ENCODE measurements at places on chromosomes 3 and 15.

GRCh38 chr3:157263027-157263426 lies 103.1 kb upstream of the CCNL1 start:
- no peak for DNase-seq

DNA sequence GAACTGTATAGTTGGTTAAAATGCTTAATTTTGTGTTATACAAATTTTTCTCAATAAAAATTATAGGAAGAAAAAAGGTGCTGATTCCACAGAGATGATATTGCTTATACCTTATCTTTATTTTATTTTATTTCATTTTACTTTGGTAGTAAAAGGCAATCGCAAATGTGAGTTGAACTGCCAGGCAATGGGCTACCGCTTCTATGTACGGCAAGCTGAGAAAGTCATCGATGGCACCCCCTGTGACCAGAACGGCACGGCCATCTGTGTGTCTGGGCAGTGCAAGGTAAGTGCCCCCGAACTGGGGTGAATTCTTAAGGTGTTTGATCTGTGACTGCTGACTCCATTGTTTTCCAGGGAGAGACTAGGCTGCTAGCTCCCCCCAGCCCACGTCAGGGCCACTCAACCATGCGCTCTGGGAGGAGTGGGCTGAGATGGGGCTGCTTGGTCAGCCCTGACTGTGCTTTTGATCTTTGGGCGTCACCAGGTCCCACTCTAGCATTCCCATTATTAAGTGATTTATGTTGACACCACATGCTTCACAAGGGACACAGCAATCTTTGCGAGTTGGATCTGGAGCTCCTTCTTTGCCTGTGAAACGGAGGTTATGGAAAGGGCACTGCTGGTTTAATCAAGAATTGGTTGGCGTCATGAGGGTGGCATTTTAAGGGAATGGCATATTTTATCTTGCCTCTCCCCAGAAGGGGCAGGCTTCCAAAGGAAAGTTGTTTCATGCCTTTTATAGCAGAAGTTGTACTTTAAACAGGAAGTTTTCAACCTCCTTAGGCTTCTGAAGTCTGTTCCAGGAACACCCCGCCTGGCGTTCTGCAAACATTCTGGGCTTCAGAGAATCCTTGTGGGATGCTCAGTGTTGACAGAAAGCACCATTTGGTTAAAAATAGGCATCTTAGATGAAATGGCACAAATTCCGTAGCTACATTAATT lies 296.5 kb downstream of the THSD4 start:
- no peak for DNase-seq

GRCh38 chr15:40048211-40048792 lies 9.3 kb upstream of the SRP14 start:
- no peak for DNase-seq

GRCh38 chr3:46400000-46400734 lies 6.7 kb downstream of the CCR5AS start:
- DNase-seq: no peak

DNA sequence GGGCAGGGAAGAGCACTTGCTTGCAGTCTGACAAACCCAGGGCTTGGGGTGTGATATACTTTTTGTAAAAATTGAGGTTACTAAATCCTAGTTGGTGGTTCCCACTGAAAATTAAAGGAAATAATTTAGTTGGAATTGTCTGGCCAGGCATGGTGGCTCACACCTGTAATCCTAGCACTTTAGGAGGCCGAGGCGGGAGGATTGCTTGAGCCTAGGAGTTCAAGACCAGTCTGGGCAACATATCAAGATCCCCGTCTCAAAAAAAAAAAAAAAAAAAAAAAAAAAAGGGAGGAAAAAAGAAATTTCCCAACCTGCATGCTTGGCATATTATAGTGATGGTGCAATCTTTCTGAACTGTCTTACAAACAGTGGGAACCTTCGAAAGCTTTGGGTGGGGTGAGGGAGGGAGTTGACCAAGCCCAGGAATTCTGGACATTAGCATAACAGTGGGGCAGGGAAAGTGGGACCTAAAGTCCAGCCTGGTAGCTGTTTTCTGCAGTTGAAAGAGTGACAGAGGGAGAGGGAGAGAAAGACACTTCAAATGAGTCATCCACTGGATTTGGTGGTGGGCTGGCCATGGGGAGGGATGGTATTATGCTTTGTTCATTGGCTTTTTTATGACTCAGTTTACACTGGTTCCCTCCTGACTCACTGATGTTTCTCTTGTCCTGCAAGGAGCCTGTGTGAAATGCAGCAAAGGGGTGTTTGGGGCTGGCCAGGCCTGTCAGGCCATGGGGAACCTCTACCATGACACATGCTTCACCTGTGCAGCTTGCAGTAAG lies 41.1 kb downstream of the LIMD1 start:
- peak; percentile 44 for DNase-seq

GRCh38 chr3:71984843-71985613 lies 200.1 kb upstream of the PROK2 start:
- no peak for DNase-seq

GRCh38 chr15:59420986-59421618 lies 16.9 kb upstream of the FAM81A start:
- no peak for DNase-seq

- no peak for DNase-seq
These were observed at the start of gene LRRFIP2 for GRCh38 chr3:37174532-37175126. Gene LRRFIP2, minus strand, starts transcription at chr3:37174582. Its CDS starts 25,599 bp downstream, at chr3:37148983.

- no peak for DNase-seq
These were observed 153.8 kb downstream of the RAP2B start for GRCh38 chr3:153315781-153316180.

DNA sequence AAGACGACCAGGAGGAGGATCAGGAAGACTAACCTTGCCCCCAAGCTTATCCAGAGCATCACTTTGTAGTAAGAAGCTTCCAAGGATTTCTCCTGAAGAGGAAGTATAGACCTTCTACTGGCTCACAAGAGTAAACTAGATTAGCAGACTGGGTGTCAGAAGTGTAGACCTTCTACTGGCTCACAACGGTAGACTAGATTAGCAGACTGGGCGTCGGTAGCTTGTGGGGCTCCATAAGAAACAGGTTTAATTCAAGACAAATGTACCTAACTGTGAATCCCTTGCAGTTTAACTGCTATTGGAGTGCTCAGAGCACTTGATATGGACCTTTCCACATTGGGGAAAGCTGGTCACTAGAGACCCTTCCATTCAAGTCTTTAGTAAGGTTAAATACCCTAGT lies 12.9 kb downstream of the FBXO40 start:
- DNase-seq: no peak

- DNase-seq: no peak
These were observed 30.6 kb downstream of the LDHAL6B start for GRCh38 chr15:59237119-59237855.

DNA sequence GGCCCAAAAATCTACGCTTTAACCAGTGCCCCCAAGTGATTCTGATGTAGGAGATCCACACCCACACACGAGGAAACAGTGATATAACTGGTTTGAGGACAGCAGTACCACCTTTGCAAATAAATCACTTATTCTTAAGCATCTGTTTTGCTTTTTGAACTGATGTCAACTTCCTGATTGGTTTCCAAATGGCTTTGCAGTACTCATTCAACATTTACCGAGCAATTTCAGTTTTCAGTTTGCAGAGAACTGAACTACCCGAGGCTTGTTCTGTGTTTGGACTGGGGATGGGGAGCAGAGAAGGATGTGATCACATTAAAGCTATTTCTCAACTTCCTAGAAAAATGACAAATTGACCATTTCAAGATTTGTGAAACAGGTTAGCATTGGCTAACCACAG lies 1.1 kb upstream of the GYG1 start:
- no peak for DNase-seq

DNA sequence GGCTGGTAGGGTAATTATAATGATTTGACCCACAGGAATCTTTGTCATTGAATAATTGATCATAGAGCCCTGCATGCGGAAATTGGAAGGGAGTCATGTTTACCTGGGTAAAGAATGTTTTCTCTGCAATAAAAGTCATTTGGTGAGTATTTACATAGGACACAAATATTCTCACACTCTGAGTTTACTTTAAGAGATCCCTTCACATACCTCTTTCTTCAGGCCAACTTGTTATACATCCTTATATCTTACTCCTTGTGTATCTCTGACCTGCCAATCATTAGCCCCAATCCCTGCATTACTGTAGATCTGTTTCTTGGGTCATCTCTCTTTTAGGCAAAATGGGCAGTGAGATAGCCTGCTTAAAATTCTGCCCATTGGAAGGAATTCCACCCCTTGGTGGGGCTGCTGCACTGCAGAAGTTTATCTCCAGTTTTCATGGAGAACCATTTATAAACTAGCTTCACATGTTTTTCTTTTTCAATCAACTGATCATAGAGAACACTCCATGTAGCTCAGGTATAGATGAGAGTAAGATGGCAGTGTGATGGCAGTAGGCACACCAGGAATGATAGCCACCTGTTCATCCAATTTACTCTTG lies 46.2 kb downstream of the ILDR1 start:
- DNase-seq: no peak

GRCh38 chr3:11739123-11739522 lies 95.4 kb upstream of the VGLL4 start:
- DNase-seq: no peak

GRCh38 chr15:61835496-61836106 lies 224.6 kb downstream of the VPS13C start:
- peak; percentile 32 for DNase-seq

DNA sequence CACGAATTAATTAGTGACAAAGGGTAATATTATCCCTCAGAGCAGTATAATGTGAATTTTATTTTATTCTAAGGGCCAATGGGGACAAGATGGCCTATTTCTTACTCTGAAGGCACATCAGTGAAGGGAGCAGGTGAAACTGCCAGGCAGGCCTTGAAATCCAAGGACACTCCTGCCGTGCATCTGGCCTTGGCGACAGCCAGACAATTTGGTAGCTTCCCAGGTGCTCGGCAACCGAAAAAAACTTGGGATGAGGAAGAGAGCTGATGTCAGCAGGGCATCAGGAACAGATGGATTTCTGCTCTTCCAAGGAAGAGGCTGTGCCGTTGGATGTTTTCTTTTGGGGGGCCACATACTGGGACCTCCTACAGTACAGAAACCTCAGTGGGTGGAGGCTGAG lies 83.2 kb upstream of the ADAMTSL3 start:
- DNase-seq: no peak

DNA sequence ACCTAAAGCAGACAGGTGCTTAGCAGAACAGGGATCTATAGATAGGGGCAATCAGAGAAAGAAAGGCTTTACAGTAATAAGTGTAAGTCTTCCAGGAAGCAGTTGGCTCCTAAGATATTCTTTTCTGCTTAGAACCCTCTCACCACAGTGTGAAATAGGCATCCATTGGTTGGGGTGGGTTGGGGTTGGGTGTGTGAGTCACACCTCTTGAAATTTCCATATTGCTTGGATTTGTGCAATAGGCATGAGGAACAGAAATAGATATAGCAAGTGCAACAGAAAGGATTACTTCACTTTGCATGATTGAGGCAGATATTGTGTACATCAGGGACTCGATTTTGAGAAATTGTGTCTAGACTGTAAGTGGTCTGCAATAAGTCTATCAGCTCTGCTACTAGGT lies 200.1 kb upstream of the GAP43 start:
- DNase-seq: no peak

DNA sequence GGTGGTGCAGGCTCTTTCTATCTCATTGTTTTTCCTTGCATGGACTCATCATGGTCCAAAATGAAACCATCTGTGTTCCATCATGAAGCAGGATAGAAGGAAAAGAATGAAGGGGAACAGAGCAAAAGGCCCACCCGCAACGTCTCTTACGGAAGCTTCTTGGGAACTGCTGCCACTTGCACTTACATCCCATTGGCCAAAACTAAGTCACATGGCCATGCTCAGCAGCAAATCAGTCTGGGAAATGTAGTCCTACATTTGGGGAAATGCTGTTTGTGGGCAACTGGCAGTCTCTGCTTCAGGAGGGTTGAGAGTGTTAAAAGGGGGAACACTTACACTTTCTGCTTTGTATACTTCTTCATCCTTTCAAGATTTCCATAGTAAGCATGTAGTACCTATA lies 191.6 kb downstream of the SV2B start:
- DNase-seq: no peak

GRCh38 chr15:40062816-40063562 lies 24.0 kb upstream of the SRP14 start:
- DNase-seq: no peak

- no peak for DNase-seq
These were observed 65.7 kb upstream of the PROK2 start for GRCh38 chr3:71850654-71851053.

DNA sequence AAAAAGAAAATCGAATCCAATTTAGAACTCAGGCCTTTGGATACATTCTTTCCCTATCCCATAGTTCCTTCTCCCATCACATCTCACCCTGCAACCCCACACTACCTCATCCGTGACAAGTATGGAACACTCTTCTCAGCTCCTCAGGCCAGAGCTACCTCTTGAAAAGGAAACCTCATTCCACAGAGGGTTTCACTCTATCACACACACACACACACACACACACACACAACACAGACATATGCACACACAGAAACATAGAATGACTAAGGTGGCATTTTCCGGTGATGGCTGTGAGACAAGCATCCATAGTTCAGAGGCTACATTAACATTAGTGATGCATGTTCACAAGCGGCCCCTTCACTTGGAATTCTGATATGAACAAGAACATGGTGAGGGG lies 122.0 kb upstream of the HES1 start:
- no peak for DNase-seq

DNA sequence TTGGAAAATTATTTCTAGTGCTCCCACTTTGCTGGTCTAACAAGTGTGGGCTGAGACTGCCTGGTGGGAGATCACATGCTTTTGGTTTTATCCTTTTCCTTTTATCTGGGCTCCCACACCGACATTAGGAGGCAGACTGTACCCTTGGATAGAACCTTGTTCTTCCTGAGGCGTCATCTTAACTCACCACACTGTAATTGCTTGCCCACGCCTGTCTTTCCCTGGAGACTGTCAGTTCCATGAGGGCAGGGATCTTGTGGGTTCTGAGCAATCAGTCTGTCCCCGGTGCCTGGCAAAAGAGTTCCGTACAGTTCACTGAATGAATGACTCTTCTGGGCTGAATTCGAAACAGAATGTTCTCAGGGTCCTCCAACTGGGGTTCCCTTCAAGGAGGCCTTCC lies 124.6 kb upstream of the ABHD17C start:
- no peak for DNase-seq

DNA sequence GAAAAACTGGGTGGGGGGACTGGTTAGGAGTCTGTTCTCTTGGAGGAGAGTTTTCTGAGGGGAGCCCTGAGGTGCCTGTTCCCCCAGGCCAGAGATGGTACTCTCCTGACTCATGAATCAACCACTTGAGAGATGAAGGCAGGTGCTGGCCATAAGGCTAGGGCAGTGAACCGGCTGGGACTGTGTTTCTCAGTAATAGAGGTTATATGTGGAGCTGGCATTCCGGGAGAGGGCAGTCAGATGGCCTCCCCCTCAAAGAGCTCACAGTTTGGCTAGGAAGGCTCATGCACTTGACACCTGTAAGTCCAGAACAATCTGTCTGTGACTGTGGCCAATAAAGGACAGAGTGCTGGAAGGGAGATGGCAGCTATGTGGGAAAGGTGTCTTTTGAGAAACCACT lies 10.0 kb upstream of the SCN10A start:
- no peak for DNase-seq

DNA sequence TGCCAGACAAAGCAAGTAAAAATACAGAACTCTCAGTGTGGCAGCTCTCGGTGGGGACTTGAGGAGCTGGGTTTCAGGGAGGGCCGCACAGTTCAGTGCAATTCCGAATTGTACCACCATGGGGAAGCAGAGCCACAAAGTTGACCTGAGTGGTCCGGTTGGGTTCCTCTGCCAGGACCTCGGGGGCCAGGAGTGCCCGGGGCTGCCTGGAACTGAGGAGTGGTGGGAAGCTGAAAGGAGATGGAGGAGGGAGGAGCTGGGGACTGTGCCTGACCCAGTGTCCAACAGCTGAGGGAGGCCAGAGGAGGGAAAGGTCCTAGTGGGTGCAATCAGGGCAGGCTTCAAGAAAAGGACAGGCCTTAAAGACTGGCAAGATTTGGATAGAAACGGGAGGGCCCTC lies 32.2 kb upstream of the TRH start:
- DNase-seq: peak; percentile 67

GRCh38 chr15:31237043-31237324 lies 89.7 kb upstream of the KLF13 start:
- no peak for DNase-seq
